ENCODE measurements at places on chromosomes 3 and 15.

DNA sequence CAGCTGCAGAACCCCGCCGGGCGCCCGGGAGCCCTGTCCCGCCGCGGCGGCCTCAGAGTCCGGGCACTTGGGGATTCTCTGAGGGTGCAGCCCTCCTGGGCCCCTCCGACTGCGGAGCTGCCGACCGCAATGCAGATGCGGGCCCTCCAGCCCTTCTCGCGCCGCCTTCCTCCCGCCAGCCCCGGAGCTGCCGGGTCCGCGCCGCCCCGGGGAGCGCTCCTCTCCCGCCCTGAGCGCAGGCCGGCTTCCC, 320 bp upstream of the ACAN start:
- DNase-seq, result no peak

GRCh38 chr3:111373861-111374260, 168.1 kb upstream of the CD96 start:
- DNase-seq, result no peak

DNA sequence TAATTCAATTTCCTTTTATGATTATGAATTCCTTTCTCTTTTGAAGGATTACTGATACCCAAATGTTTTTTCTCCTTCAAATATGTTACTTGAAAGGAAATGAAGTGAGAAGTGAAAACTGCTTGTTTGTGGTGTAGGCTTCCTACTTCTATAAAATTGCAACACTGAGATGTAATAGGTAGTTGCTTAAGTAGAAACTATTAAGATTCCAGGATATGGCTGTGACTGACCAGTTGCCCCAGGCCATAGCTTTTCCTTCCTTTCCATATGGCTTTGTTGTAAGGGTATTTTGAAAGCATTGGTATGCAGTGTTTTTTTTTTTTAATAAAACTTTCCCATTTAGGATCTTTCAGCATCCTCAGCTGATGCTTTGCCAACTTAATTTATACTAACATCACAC, 28.5 kb downstream of the DNAJC13 start:
- DNase-seq, result no peak

DNA sequence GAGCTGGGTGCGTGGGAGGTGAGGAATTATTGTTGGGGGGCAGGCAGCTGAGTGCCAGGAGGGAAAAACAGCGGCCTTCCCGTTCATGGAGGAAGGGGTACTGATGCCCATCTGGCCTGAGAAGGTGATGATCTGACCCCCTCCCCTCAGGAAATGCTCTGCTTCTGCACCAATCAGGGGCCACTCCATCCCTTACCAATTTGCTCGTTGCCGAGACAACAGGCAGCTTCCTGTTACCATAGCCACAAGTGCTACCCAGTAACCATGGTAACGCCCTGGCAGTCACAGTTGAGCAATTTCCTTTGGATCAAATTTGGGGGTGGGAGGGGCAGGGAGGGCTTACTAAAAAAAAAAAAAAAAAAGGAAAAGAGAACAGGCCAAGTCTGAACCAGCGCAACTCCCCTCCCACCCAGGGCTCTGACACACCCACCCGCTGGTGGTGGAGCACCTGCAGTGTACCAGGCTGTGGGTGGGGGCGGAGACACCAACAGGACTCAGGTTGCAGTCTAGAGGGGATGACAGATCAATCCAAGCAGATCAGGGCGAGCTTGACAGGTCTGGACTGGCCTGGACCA, 13.7 kb downstream of the CELF6 start:
- DNase-seq, result no peak

GRCh38 chr3:50132421-50133282, 22.5 kb upstream of the SEMA3F start:
- no peak for DNase-seq

- no peak for DNase-seq
Measured at GRCh38 chr15:85027033-85027380, 45.4 kb downstream of the PDE8A start.

GRCh38 chr3:153768561-153769469, 352.4 kb upstream of the ARHGEF26 start:
- DNase-seq, result peak; percentile 19

- no peak for DNase-seq
Measured at GRCh38 chr3:61627768-61628185, 66.4 kb downstream of the PTPRG start.

- DNase-seq, result no peak
Measured at GRCh38 chr3:84128024-84128423, 830.8 kb upstream of the CADM2 start.

DNA sequence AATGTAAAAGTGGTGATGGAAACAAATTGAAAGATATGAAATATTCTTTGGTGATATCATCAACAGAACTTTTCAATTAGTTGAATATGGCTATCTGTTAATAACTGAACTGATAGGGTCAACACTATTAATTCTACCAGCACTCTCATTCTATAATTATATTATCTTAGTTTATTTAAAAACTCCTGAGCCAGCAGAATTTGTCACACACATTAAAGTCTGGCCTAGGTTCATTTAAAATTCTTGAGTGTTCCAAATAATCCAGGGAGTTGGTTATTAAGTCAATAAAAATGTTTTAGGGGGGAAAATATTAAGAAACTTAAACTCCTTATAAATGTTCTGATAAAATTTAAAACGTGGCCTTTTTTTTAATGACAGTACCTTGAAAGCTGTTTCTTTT, 189.6 kb upstream of the GRM7 start:
- no peak for DNase-seq

GRCh38 chr3:88112289-88112688, 37.5 kb upstream of the C3orf38 start:
- DNase-seq, result no peak
